ENCODE measurements at places on chromosomes 11 and 22.

- no peak for DNase-seq
Observed at GRCh38 chr11:19294444-19294843, 53.7 kb upstream of the E2F8 start.

DNA sequence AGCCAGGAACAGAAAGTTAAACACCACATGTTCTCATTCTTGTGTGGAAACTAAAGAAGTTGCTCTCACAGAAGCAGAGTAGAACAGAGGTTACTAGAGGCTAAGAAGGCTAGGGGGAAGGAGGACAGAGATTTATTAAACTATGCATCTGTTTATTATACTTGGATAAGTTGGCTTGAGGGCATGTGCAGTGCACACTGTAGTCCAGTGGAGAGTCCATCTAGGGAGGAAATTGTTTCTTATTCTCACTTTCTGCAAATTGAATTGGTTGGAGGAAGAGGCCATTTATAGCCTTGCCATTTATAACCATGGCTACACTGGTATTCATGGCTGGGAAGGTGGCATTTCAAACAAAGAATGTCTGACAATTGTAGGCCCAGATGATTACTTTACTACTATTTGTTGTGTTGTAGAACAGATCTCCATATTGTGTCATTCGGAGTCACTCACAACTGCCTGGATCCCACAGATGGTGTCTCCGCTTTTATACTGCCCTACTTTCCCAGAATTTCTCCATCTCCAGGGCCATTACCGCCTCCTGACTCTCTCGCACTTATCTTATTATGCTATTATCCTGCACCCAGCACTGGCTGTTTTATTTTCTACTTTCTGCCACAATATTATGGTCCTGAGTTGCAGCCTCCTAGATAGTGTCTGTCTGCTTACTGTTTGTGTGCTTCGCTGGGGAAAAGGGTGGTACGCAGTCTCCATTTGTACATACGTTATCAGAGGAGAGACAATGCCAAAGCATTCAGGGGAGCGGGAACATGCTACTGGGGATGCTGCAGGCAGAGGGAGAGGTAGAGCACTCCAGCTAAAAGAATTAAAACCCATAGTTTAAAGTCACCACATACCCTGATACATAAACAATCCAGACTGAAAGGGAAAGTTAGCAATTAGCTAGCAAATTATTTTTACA lies 169.3 kb upstream of the BLID start:
- no peak for DNase-seq

DNA sequence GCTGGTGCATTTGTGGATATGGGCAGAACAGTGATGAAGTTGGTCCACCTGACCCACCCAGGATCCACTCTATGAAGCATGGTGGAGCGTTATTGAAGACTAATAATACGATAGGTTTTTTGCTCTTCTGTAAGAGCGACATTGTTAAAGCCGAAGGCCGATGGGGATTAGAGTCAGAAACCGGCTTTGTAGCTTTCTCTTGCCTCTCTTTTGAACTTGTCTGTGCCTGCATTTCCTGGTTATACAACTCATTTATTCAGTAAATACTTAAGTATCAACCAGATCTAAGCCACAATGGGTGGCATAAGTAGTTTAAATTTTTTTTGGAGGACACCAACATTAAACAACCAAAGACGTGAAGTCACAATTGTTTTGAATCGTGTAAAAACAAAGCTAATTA lies 93.4 kb downstream of the ARHGAP42 start:
- DNase-seq = no peak

- no peak for DNase-seq
Observed at GRCh38 chr11:48011798-48012391, 31.5 kb downstream of the PTPRJ start.

DNA sequence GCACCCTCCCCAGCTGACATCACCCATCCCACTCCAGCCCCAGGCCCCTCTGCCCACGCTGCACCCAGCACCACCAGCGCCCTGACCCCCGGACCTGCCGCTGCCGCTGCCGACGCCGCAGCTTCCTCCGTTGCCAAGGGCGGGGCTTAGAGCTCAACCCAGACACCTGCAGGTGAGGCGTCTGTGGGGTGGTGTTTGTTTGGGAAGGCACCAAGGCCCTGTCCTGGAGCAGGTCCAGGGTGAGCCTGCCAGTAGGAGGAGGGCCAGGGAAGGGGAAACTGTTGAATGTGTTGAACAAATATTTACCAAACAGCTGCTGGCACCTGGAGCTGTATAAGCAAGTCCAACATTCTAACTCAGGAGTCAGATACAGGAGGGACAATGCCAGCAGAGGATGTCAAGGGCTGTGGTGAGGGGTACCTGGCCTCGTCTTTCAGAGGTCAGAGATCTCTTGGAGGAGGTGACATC lies 3.1 kb downstream of the VEGFB start:
- no peak for DNase-seq

- no peak for DNase-seq
Observed at GRCh38 chr11:117191680-117192400, 7.3 kb upstream of the TAGLN start.

GRCh38 chr22:37525073-37525745 lies 6.0 kb upstream of the CARD10 start:
- DNase-seq = no peak

DNA sequence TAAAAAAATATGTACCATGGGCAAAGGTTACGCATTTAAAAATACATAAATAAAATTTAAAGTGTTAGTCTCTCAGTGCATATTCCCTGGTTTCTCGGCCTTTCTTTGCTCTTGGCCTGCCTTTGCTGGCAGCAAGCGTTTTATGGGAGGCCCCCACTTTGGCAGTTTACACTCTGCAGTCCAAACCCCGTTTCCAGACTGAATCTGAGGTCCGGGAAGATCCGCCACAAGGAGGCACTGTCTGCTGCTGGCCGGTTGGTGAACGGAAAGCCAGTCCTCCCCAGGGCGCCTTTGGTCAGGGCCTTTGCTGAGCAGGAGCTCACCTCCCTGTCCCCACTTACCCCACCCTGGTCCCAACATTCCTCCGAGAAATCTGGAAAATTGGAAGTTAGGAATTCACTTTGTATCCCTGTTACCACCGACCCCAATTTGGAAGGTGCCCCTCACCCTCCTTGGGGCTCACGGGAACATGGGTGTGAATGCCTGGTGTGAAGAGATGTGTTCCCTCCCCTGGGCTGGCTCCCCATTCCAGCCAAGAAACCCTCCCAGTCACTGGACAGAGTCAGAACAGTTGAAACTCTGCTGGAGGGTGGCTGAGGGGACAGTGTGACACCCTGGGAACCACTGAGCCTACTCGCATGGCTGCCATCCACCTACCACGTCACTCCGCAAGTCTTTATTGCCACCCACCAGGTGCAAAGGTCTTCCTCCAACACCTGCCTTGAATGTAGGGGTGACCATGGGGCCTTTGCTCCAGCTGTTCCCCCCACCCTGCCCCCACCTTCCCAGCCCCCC lies 9.4 kb upstream of the SF1 start:
- DNase-seq = peak; percentile 27

DNA sequence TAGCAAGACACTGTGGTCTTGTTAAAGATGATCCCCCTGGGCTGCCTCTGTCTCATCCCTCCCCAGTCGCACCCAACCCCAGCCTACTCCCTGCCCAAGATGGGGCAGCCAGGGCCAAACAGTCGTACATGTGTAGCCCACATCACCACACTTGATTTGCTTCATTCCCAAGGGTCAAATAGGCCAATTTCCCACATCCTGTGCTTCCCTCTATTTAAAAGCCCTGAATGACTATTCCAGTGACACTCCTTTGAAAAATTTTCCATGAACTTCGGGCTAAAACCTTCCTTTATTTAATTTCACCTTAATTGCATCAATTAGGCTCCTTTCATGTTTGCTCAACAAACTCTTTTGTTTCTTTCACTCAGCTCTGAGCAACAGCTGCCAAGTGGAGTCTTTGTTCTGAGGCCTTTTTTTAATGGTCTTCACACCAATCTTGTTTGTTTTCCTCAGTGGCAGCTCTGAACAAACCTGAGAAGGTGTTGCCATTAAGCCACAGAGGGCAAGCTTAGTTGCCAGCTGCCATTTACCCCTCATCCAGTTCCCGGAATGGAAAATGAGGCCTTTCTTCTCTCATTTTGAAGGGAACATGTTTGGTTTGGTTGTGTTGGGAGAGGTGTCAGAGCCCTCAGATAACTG lies 126.9 kb downstream of the APIP start:
- no peak for DNase-seq

DNA sequence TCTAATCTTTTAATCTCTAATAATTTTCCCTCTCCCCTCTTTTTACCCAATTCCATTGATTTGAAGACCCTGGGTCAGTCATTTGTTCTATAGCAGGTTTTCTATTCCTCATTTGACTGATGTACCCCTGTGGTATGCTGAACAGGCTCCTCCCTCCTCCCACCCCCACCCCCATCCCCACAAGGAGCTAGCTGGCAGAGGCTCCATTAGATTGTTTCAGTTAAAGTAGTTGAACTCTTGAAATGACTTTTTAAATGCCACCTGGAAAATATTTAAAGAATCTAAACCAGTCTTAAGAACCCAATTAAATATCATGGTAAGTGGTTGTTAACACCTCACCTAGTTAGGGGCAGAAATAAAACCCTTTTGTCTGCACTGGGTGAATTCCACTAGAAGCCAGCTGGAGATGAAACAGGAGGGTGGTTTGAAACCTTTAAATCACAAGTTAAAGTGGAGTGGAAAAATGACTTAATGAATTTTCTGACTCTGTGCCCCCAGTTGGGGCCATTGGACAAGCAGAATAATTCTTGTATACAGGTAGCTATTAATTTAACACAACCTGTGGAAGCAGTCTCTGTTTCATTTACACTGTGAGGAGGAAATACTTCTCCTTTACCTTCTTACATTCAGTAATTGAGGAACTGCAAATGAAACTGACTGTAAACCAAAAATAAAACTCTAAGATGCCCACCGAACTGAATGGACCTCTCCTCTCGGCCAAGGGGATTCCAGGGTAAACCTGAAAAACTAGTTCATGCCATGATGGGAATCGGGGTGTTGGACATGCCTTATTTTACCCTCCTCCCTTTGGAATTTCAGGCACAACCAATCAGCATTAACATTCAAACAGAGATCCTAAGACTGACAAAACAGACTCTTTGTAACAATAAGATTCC lies 30.7 kb downstream of the PRR5L start:
- no peak for DNase-seq

Measured in Panc1 (cell line).